ENCODE measurements at places on chromosomes 6 and 20.

- DNase-seq = no peak
Measured at GRCh38 chr20:51616060-51616459, 73.5 kb upstream of the NFATC2 start.

- no peak for DNase-seq
Measured at GRCh38 chr6:157266274-157267101, 56.8 kb downstream of the TMEM242 start.

DNA sequence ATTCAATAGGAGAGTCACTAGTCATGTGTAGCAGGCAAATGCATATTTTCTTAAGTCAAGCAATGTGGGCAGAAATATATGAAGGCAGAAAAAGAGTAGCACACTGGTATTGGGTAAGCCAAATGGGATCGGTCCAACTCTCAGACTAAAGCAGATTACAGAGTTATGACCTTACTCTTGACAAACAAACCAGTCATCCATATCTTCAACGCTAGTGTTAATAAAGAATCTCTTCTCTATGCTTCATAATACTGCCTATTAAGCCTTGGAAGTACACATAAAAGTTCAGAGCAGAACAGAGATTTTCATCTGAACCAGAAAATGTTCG lies 320.2 kb upstream of the JARID2 start:
- DNase-seq = no peak

DNA sequence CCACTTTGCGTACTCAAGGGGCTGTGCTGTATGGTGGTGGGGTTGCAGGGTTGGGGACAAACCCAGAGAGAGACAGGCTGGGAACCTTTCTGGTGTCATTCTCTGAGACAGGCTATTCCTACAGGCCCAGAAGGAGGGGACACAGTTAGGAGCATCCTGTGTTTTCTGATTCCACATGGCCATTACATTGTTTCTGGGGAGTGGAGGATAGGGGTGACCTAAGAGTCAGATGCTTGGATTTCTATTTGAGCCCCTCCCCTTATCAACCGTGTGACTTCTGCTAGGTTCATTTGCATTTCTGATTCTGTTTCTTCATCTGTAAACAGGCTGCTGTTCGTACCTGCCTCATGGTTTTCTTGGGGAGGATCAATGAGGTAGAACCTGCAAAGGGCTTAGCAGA lies 29.4 kb upstream of the EPB41L1 start:
- no peak for DNase-seq

GRCh38 chr6:169035385-169036240 lies 218.0 kb downstream of the THBS2 start:
- DNase-seq = no peak

GRCh38 chr6:168416531-168416930 lies 24.5 kb upstream of the SMOC2 start:
- no peak for DNase-seq
